GM23338 (cell line): ENCODE measurements at places on chromosomes 5 and 9.

- DNase-seq: no peak
Observed at GRCh38 chr9:107759009-107759822, 269.6 kb upstream of the KLF4 start.

- DNase-seq: no peak
Observed at GRCh38 chr9:121262423-121262822, 5.5 kb upstream of the GSN start.

DNA sequence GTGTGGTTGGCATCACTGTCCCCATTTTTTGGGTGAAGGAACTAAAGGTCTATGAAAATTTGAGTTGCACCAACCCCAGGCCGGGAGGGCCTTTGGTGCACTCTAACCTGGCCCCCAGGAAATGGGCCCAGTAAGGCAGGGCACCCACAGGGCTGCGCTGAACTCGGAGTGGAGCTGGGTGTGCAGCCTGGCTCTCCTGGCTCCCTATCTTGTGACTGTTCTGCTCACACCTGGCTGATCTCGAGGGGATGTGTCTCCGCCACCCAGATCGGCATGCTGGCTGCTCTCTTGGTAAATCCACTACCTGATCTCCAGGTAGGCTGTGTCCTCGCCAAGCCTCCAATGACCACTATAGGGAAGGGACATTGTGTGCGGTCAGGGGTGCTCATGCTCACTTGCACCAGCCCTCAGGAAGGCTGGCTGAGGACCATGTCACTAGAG lies 259.8 kb downstream of the NSG2 start:
- DNase-seq: no peak

- no peak for DNase-seq
Observed at GRCh38 chr9:137116027-137116507, 1.5 kb upstream of the DPP7 start.

DNA sequence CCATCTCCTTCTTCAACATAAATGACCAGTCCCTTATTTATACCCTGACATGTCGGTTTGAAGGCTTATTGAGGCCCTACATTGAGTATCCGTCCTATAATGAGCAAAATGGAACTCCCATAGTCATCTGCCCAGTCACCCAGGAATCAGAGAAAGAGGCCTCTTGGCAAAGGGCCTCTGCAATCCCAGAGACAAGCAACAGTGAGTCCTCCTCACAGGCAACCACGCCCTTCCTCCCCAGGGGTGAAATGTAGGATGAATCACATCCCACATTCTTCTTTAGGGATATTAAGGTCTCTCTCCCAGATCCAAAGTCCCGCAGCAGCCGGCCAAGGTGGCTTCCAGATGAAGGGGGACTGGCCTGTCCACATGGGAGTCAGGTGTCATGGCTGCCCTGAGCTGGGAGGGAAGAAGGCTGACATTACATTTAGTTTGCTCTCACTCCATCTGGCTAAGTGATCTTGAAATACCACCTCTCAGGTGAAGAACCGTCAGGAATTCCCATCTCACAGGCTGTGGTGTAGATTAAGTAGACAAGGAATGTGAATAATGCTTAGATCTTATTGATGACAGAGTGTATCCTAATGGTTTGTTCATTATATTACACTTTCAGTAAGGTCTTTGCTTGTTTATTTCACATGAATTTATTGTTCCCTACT lies 38.2 kb upstream of the BTNL3 start:
- no peak for DNase-seq

DNA sequence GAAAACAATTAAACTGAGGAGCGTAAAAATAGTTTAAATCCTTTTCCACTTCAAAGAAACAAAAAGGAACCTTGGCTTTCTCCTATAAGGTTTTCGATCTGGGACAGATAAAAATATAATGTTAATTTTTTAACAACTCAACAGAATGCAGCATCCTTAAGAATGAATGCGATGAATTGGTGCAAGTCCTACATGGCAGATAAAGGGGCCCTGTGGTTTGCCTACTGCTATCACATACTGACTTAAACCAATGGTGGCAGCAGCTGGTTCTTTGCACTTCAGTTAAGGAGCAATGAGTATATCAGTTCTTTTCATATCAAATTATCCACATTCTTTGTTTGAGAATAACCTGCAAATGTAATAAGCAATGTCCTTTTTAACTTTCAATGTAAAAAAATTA lies 12.4 kb upstream of the TYRP1 start:
- peak; percentile 18 for DNase-seq

- DNase-seq: no peak
Observed at GRCh38 chr5:156715287-156715686, 134.8 kb upstream of the PPP1R2B start.

GRCh38 chr5:73363911-73364730 lies 84.5 kb downstream of the FOXD1 start:
- DNase-seq: no peak

- peak; percentile 53 for DNase-seq
Observed at GRCh38 chr9:36189976-36190375, 745 bp upstream of the CLTA start.

- DNase-seq: peak; percentile 70
Observed at GRCh38 chr5:79236362-79236969, 535 bp downstream of the JMY start.

- DNase-seq: peak; percentile 33
Observed at GRCh38 chr9:94663140-94663539, 23.8 kb upstream of the FBP1 start.

DNA sequence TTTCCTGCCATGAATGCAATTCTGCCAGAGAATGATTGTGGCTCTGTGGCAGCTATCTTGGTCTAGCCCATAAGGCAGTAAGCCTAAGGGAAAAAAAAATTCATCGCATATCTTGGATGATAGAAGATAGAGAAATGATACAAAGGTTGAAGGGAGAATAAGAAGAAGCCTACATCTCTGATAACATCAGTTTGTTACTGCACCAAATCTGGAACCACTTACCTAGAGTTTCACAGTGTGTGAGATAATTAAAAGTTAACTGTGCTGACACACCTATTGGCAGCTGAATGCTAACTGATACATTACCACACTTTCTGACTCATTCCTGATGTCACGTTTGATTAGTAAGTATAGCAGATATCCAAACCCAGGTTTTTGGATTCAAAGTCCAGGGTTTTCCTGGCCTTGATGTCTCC lies 91.6 kb upstream of the TAF11L2 start:
- no peak for DNase-seq

- no peak for DNase-seq
Observed at GRCh38 chr5:143245929-143246561, 157.4 kb downstream of the NR3C1 start.

DNA sequence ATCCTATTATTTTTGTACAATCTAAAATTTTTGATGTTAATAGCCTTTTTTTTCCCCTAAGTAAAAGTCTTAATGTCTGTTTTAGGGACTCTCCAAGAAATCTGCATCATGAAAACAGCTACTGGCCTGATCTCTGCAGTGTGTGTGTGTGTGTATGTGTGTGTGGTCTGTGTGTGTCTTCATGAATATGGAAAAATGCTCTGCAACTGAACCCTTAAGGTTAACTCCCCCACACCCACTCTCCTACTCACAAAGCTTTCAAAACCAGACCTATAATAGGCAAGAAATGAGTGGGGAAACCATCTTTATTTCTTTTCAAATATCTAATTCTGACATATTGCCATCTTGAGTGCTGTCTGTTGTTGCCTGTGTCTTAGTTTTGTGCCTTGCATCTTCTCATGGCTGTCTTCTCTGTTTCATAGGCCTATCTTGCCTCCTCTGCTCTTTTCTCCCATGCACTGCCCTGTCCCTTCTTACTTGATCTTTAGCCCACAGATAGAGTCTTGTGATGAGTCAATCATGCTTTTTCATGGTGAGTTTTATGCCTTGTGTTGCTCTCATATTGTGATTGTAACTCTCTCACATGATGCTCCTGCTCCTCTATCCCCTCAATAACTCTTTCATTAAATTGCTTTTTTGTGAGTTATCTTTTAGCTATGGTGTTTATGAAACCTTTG lies 68.3 kb downstream of the CHSY3 start:
- no peak for DNase-seq

DNA sequence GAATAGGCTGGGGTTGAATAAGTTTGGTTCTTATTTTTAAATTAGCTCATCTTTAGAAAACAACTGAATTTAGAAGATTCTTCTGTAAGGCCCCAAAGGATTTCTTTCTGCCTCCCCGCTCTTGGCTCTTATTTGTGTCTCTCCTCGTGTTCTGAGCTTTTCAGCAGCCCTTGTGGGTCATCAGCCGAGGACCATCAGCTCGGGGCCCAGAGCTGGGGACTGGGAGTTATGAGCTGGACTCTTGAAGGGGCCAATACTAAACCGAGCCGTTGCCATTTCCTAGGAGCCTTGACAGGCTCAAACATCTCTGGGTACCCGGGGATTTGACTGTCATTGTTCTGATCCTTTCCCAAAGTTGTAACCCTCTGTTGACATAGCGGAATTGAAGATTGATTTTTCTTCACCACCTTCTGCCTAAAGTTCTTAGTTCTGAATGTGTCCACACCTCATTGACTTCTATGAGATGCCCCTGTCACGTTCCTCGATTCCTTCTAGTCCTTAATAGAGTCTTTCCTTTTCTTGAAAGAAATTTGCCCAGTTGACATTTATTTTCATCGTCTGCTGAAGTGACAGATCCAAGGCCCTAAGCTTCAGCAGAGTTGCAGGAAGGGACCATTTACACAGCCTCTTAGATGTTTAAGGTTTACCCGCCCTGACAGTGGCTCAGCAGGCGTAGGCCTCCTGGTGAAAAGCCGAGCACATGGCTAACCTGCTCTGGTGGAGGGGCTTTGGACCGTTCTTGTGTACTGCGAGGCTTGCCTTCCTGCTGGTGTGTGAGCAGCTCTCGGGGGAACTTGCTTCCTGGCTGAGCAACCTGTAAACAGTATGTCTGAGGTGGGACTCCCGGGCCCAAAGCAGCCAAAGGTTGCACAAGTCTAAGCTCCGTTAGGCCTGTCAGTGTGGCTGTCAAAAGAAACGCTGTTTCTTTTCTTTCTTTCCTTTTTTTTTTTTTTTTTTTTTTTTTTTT lies 24.0 kb downstream of the ABL1 start:
- no peak for DNase-seq

DNA sequence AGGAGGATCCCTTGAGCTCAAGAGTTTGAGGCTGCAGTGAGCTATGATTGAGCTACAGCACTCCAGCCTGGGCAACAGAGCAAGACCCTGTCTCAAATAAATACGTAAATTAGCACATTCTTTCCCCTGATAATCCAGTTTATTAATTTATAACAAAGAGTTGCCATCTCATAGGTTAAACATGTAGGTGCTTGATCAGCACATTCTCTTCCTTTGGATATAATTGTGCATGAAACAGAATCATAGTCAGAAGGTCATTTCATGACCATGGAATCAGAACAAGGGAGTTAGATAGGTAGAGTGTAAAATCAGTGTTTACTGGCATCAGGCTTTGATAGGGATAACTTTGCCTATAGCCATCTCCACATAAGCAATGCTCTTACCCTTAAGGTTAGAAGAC lies 43.0 kb upstream of the KIAA1958 start:
- DNase-seq: no peak

DNA sequence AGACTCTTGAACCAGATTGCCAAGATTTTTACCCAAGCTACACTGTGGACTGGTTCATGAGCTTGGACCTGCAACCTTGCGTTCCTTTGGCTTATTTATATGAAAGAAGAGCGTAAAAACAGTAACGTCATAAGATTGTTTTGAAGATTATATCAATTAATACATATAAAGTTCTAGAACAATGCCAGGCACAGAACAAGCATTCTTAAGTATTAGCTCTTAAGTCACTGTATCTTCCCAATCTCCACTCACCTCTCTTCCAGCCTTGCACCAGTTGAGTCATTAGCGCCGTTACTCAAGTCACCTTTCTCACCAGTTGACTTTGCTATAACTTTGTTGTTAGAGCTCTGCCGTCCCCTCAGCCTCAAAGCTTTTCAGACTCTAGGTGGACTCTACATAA lies 415.7 kb downstream of the PLK2 start:
- no peak for DNase-seq

DNA sequence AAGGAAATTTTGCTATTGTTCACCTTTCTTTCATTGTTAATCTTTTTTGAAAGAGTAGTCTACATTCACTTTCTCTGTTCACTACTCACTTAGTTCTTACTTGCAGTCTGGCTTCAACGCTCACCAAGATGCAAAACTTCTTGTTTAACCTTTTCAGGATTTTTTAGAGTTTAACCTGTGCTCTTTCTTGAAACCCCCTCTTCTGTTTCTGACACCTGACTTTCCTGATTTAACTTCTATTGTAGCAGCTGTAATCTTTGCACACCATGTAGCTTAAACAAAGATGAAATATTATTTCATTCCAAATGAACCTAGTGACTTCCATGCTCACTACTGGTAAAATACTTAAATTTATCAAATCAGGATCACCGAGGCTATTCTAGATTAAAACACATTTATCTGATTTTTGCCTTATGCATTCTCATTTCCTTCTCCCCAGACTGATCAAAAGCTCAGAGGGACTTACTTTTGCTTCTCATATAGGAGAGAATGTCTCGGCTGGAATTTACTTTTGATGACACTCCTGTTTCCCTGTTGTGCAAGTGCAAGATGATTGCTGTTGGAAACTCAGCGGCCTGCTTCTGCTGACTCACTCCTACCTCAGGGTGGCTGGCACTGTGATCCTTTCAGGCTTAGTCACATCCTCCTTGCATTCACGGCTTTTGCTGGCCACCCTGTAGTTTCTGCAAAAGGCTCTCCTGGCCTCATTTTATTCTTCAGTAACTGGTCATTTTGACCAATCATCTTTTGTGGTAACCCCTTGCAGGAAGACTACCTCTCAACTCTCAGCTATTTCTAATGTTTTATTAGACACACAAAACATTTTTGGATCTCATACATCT lies 109.3 kb upstream of the IFNE start:
- DNase-seq: peak; percentile 53
